ENCODE measurements at places on chromosomes 7 and 10.

DNA sequence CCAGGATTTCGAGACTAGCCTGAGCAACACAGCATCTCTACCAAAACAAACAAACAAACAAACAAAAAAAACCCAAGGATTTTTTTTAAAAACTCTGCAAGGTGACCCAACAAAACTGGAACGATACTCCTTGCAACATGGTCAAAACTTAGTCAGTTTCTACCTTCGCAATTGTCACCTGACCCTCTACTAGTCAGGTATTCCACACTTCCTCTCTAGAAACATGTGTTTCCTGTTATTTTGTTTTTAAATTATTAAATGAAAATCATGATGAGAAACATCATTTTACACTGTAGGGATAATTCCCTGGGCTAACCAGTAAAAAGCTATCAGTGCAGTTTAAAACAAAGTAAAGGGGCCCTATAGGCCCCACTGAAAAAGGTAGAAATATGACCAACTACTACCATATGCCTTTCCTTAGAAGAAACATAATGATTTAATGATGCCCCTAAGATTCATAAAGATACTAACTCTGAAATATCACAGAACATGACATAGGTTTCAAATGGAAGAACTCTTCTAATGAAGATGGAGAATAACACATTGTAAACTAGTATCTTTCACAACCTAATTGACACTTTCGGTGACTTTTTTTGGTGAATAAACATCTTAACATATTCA is 8.7 kb downstream of the BRAF start:
- DNase-seq: no peak

DNA sequence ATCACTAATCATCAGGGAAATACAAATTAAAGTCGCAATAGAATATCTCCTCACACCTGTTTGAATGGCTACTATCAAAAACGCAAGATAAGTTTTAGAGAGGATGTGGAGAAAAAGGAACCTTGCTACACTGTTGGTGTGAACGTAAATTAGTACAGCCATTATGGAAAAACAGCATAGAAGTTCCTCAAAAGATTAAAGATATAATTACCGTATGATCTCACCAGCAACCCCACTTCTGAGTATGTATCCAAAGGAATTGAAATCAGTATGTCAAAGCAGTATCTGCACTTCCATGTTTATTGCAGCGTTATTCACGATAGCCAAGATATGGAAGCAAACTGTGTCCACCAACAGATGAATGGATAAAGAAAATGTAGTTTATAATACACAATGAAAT is 164.4 kb downstream of the ZNF365 start:
- no peak for DNase-seq

DNA sequence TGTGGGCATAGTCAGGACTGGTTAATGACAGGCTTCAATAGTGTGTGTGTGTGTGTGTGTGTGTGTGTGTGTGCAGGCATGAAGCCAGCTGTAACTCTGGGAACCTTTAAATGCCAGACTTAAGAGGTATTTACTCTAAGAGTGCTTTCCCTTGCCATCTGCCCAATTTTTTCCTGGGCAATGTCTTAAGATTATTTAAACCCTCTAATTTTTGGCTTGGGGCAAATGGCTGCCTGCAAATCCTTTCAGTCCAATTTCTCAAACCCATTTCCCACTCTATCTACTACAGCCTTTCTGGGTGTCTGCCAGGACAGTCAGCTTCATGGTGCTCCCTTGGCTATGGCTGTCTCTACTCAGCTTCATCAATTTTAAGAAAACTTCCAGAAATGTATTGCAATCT is 62.6 kb upstream of the C1GALT1 start:
- DNase-seq: no peak

- DNase-seq: no peak
These were observed 72.1 kb upstream of the STARD3NL start for GRCh38 chr7:38105874-38106483.

- no peak for DNase-seq
These were observed 896 bp upstream of the GNG11 start for GRCh38 chr7:93920496-93921182.

GRCh38 chr7:102272075-102272916 is 14.4 kb upstream of the SH2B2 start:
- DNase-seq: peak; percentile 37
